CD4-positive, alpha-beta T cell (primary cell): ENCODE measurements at places on chromosomes 13 and 19.

DNA sequence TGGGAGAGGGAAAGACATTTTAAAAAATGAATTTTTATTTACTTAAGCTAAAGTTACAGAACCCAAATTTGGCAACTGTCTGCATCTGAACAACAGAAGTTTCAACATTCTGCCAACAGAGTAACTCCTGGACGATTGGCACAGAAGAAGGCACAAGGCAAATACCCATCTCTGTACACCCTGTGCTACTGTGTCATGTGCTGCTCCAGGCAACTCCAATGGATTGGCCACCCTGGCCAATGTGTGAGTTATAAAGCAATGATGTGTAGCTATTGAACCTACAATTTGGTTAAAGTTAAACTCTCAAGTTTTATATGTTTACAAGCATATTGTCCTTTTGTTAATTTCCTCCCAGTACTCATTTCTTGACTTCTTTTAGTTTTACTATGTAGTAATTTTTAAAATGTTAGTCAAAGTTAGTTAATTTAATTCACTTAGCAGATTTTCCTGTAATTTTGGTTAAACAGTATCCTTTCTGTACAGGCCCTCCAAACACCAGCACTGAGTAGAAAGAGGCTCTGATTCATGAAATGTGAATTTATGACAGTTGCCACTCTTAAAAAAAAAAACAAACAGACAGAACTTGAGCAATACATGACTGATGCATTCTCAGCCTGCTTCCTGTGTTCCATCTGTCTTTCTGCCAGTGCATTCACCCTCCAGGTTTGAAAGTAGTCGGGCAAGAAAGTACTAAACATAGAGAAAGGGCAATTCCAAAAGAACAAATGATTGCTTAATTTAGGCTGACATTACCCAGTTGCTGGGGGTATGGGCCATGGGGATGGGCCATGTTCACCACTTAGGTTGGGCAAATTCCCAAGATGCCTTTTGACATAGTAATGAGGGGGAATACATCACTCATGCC is 5.9 kb downstream of the STARD13 start:
- no peaks in the 10 kb centered on the region for H3K4me1 ChIP-seq
- no peak overlapping the region for H3K27ac ChIP-seq
- DNase-seq, result no peak
- peaks cover 5% of the 10 kb centered on the region for H3K27me3 ChIP-seq

- peak overlapping the region; percentile 91 for H3K4me3 ChIP-seq
- no peaks in the 10 kb centered on the region for H3K27me3 ChIP-seq
- no peaks in the 10 kb centered on the region for H3K36me3 ChIP-seq
- peak; percentile 86 for DNase-seq
Observed at GRCh38 chr19:33177417-33177979, 16.6 kb upstream of the LRP3 start.

DNA sequence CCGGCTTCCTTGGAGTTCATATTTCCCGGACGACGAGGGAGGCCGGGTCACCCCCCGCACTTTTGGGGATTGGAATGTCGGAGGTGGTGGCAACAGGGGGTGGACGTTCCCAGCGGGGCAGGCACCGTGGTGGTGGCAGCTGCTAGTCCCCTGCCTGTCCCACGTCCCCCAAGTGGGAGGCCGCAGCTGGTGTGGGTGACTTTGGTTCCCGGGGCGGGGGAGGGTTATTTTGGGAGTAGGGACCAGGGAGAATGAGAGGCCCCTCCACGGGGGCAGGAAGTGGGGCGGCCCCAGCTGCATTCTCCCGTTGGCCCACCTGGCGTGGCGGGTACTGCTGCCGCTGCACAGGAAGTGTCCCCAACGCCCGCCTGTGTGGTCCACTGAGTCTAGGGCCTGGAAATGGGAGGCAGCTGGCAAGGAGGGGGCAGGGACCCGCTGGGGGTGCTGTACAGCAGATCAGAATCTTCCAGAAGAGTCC is 11.1 kb upstream of the PLIN3 start:
- H3K27ac ChIP-seq, result no peak overlapping the region
- peaks cover 12% of the 10 kb centered on the region for H3K4me1 ChIP-seq
- H3K4me3 ChIP-seq, result no peak overlapping the region
- no peaks in the 10 kb centered on the region for H3K36me3 ChIP-seq

GRCh38 chr13:113209759-113210421 is 477 bp downstream of the CUL4A start:
- peaks cover 65% of the 10 kb centered on the region for H3K4me1 ChIP-seq
- peaks cover 24% of the 10 kb centered on the region for H3K36me3 ChIP-seq
- DNase-seq, result peak; percentile 90
- peak overlapping the region; percentile 56 for H3K27ac ChIP-seq
- H3K4me3 ChIP-seq, result peak overlapping the region; percentile 71

- no peaks in the 10 kb centered on the region for H3K27me3 ChIP-seq
- H3K4me1 ChIP-seq, result no peaks in the 10 kb centered on the region
- DNase-seq, result no peak
- no peak overlapping the region for H3K27ac ChIP-seq
- H3K36me3 ChIP-seq, result no peaks in the 10 kb centered on the region
- H3K4me3 ChIP-seq, result no peak overlapping the region
Observed at GRCh38 chr13:54387625-54388024, 1359.0 kb downstream of the OLFM4 start.

DNA sequence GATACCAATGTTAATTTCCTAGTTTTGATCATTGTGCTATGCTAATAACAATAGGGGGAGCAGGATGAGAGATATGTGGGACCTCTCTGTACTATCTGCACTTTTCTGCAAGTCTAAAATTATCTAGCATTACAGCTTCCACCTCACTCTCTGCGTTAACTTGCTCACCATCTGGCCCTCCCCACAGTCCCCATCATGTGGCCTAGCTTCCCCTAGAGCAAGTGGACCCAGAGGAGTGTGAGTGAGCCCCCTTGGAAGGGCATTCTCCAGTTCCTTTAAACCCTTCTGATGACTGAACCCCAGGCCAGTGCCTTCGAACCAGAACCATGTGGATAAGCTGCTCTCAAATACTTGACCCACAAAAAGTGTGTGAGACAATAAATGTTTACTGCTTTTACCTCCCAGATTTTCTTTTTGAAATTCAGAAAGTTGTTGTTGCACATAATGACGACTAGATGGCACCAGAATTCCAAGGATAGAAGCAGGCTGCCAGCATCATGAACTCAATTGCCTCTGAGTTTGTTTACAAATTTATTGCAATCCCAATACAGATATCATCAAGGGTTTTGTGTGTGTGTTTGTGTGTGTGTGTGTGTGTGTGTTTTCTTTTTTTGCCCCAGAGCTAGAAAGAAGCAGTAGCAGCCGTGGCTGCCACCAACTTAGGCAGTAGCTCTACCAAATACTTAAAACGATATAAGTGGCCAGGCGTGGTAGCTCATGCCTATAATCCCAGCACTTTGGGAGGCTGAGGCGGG is 49.0 kb upstream of the ZNF780A start:
- no peaks in the 10 kb centered on the region for H3K36me3 ChIP-seq
- DNase-seq, result no peak
- no peaks in the 10 kb centered on the region for H3K27me3 ChIP-seq
- H3K4me1 ChIP-seq, result peaks cover 18% of the 10 kb centered on the region
- H3K4me3 ChIP-seq, result no peak overlapping the region

- no peak overlapping the region for H3K27ac ChIP-seq
- H3K36me3 ChIP-seq, result no peaks in the 10 kb centered on the region
- no peak overlapping the region for H3K4me3 ChIP-seq
- H3K4me1 ChIP-seq, result no peaks in the 10 kb centered on the region
- no peak for DNase-seq
Observed at GRCh38 chr13:48291730-48292129, 11.8 kb upstream of the RB1 start.

- no peak overlapping the region for H3K4me3 ChIP-seq
- peaks cover 33% of the 10 kb centered on the region for H3K36me3 ChIP-seq
- no peaks in the 10 kb centered on the region for H3K27me3 ChIP-seq
- peaks cover 38% of the 10 kb centered on the region for H3K4me1 ChIP-seq
Observed at GRCh38 chr19:55113570-55114039, 3.8 kb downstream of the PPP1R12C start.

GRCh38 chr13:68358294-68358705 is 1128.2 kb upstream of the PCDH9 start:
- H3K36me3 ChIP-seq, result no peaks in the 10 kb centered on the region
- H3K4me1 ChIP-seq, result no peaks in the 10 kb centered on the region
- no peak overlapping the region for H3K27ac ChIP-seq
- DNase-seq, result no peak
- H3K27me3 ChIP-seq, result no peaks in the 10 kb centered on the region

- H3K27me3 ChIP-seq, result no peaks in the 10 kb centered on the region
- H3K4me1 ChIP-seq, result no peaks in the 10 kb centered on the region
- no peak overlapping the region for H3K27ac ChIP-seq
- no peak for DNase-seq
Observed at GRCh38 chr13:55660851-55661250, 1479.9 kb upstream of the PRR20A start.

- no peaks in the 10 kb centered on the region for H3K36me3 ChIP-seq
- no peak for DNase-seq
- no peak overlapping the region for H3K4me3 ChIP-seq
- H3K27ac ChIP-seq, result no peak overlapping the region
- H3K27me3 ChIP-seq, result no peaks in the 10 kb centered on the region
Observed at GRCh38 chr13:28353679-28354078, 141.2 kb downstream of the FLT1 start.

DNA sequence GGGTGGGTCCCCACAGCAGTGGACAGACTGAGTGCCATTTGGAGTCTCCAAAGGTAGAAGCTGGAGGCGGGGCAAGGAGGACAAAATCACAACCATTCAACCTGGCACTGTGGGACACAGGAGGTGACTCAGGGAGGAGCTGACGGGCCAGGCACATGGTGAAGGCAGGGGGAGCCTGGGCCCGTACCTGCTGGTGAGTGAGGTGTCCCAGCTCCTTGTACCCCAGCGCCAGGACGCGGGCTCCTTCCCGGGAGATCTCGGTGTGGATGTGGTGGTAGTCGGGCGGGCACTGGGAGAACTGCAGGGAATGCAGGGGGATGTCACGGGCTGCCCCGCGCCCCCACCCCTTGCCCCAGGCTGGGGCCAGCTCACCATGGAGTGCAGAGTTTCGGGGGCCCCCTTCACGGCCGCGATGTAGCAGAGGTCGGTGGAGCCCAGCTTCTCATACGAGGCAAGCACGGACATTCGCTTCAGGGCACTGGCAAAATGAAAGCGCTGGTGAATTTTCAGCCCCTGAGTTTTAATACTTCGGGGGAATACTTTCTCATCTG is 9.8 kb downstream of the ATP13A1 start:
- no peaks in the 10 kb centered on the region for H3K4me1 ChIP-seq
- H3K36me3 ChIP-seq, result peaks cover 98% of the 10 kb centered on the region
- H3K27ac ChIP-seq, result no peak overlapping the region
- H3K27me3 ChIP-seq, result no peaks in the 10 kb centered on the region
- no peak overlapping the region for H3K4me3 ChIP-seq

GRCh38 chr13:40471076-40471475 is 195.4 kb downstream of the FOXO1 start:
- peaks cover 2% of the 10 kb centered on the region for H3K4me1 ChIP-seq
- no peaks in the 10 kb centered on the region for H3K27me3 ChIP-seq
- no peaks in the 10 kb centered on the region for H3K36me3 ChIP-seq
- H3K27ac ChIP-seq, result no peak overlapping the region
- DNase-seq, result no peak

DNA sequence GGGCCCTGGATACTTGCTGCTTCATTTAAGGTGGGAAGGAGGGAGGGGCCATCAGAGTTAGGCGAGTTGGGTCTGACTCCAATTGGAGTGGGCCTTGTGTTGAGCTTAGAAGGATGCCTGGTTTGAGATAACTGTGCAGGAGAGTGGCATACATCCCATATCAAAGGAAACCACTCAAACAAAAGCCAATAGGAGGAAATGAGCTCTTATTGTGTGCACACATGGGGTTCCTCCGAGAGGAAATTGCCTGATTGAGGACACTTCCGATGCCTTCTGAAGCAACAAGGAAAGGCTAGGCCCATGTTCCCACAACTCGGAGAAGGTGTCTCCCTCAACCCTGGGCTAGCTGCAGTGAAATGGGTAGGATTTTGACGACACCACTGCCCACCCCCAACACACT is 19.6 kb downstream of the MBNL2 start:
- no peaks in the 10 kb centered on the region for H3K27me3 ChIP-seq

GRCh38 chr13:27966641-27967202 is 2.4 kb downstream of the CDX2 start:
- peaks cover 95% of the 10 kb centered on the region for H3K27me3 ChIP-seq
- no peaks in the 10 kb centered on the region for H3K36me3 ChIP-seq

DNA sequence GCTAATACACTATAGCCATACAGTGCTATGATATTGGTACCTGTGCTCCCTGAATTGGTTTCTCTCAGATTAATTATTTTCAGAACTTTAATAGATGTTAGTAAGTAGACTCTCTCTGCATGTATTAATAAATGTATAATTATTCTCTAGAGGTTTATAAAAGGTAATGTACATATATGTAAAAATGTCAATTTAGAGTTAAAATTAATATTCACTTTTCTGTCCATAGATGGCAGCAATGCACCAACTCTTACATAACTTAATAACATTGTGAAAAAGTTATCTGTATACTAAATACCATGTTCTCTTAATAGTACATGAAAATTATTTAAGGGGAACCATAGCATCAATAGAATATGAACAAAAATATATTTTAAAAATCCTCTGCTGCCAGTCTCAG is 515.0 kb upstream of the KLHL1 start:
- H3K27me3 ChIP-seq, result no peaks in the 10 kb centered on the region
- no peak for DNase-seq

GRCh38 chr19:57319869-57320179 is 448 bp upstream of the ZNF543 start:
- H3K4me3 ChIP-seq, result peak overlapping the region; percentile 83
- no peak for DNase-seq
- peaks cover 15% of the 10 kb centered on the region for H3K36me3 ChIP-seq
- H3K27ac ChIP-seq, result peak overlapping the region; percentile 74
- H3K27me3 ChIP-seq, result peaks cover 14% of the 10 kb centered on the region

DNA sequence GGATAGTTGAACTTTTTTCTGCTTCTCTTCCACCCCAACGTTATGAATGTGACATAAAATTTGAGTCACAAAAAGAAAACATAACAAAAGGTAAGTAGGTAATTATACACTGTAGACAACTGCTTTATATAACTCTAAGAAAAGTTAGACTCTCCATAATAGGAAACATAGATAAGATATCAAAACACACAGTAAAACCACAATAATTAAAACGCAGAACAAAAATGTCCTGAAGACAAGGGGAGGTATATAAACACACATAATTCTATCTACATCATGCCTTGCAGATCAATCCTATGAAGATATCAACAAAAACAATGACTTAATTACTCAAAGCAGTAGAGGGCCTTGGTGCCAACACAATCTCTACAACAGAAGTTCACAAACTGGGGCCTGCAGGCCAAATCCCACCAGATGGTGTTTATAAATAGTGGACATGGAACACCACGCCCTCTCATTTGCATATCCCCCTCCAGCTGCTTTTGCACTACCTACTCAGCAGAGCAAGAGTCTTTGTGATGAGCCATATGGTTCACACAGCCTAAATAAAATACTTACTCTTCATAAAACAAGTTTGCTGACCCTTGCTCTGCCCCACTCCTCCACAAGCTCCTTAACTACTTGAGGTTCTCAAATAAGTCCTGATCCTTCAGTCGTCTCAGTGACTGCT is 254.7 kb downstream of the KLF12 start:
- no peak overlapping the region for H3K27ac ChIP-seq
- peaks cover 10% of the 10 kb centered on the region for H3K4me1 ChIP-seq
- H3K27me3 ChIP-seq, result no peaks in the 10 kb centered on the region

- DNase-seq, result no peak
- no peak overlapping the region for H3K27ac ChIP-seq
- no peaks in the 10 kb centered on the region for H3K4me1 ChIP-seq
- H3K4me3 ChIP-seq, result no peak overlapping the region
Observed at GRCh38 chr13:51865838-51866237, 4.1 kb downstream of the CCDC70 start.

GRCh38 chr19:29467824-29468401 is 57.9 kb upstream of the VSTM2B start:
- H3K4me3 ChIP-seq, result no peak overlapping the region
- no peak overlapping the region for H3K27ac ChIP-seq
- H3K4me1 ChIP-seq, result no peaks in the 10 kb centered on the region
- H3K36me3 ChIP-seq, result no peaks in the 10 kb centered on the region
